Left ventricle myocardium inferior (tissue), 1 donor: ENCODE measurements at places on chromosomes 3 and 15.

GRCh38 chr3:71428841-71429596 lies 154.5 kb downstream of the FOXP1 start:
- peak overlapping the region; percentile 63 for H3K27ac ChIP-seq
- H3K4me1 ChIP-seq = peaks cover 49% of the 10 kb centered on the region
- no peaks in the 10 kb centered on the region for H3K27me3 ChIP-seq
- H3K36me3 ChIP-seq = no peaks in the 10 kb centered on the region

- no peak for DNase-seq
- no peak overlapping the region for H3K4me3 ChIP-seq
- no peaks in the 10 kb centered on the region for H3K27me3 ChIP-seq
- H3K4me1 ChIP-seq = no peaks in the 10 kb centered on the region
- H3K36me3 ChIP-seq = no peaks in the 10 kb centered on the region
Measured at GRCh38 chr3:151960961-151961580, 87.6 kb downstream of the SUCNR1 start.

- H3K27ac ChIP-seq = no peak overlapping the region
- no peak overlapping the region for H3K4me3 ChIP-seq
- peaks cover 21% of the 10 kb centered on the region for H3K4me1 ChIP-seq
- no peak for DNase-seq
Measured at GRCh38 chr15:40787344-40787841, 17.6 kb downstream of the C15orf62 start.

- no peak for DNase-seq
- no peaks in the 10 kb centered on the region for H3K4me1 ChIP-seq
- H3K4me3 ChIP-seq = no peak overlapping the region
- no peak overlapping the region for H3K27ac ChIP-seq
Measured at GRCh38 chr3:181773921-181774320, 62.2 kb downstream of the SOX2 start.
